ENCODE measurements at places on chromosomes 1 and 21.

DNA sequence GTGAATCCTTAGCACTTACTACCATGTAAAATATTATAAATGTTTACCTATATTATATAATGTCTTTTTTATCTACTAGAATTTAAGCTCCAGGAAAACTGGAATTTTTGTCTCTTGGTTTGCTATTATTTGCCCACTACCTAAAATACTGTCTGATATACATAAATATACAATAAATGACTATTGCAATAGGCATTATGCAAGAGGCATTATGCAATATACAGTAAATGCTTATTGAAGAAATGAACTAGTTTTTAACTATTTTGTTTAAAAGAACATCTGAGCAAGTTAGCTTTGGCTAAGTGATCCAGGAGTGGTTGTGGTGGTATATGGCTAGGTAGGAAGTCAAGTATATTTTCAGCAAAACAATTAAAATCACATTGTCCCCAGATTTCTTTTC, 640.2 kb upstream of the PKN2 start:
- no peak for DNase-seq

DNA sequence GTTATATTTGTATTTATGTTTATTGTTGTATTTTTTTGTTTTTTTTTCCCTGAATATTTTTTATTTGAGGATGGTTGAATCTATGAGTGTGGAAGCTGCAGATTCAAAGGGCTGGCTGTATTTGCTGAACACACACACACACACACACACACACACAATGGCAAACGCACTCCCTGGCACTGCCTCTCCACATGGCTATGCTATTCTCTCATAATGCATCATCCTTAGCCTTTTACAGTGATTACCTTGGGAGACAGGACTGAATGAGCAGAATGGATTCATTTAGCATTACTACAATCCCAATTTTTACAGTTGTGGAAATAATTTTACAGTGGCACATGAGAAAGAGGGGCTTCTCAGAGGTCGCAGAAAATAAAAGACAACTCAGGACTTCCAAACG, 390.1 kb downstream of the PCP4 start:
- no peak for DNase-seq

GRCh38 chr1:80363689-80364475, 1357.4 kb upstream of the ADGRL4 start:
- DNase-seq, result no peak

GRCh38 chr1:32536117-32536516, 3.1 kb upstream of the ZBTB8A start:
- no peak for DNase-seq

- no peak for DNase-seq
These were observed 206.4 kb downstream of the PLD5 start for GRCh38 chr1:242318140-242318539.

DNA sequence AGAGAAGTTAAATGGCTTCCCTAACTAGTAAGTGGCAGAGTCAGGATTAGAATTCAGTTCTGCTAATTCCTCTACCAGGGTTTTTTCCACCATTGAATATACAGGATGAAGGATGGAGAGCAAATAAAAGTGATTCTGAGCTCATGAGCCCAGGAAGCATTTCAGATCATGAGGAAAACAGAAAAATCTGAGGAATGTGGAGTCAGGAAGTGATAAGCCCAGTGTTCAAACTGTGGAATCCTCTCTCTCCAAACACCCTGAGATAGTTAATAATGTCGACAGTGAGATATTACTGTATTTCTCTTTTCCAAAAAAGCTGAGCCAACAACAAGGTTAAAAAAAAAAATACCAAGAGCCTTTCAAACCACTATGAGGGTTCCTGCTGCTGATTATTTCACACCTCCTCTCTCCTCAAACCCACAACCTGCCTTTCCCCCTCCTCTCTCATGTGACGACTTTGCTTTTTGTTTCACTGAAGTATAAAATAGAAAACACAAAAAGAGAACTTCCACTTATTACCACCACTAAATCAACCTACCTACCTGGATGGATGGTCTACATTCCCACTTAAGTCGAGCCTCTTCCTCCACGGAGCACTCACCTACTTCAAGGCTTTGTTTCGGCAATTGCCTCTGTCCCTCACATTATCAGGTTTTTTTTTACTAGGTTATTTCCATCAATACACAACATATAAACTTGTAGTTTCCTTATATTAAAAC, 8.9 kb downstream of the SLAMF1 start:
- DNase-seq, result peak; percentile 3

Data from fibroblast of skin of right quadriceps (primary cell).